Suppressor macrophage treated with lipopolysaccharide for 4 hours (primary cell): ENCODE measurements at places on chromosomes 2 and 18.
A peak's percentile ranks its signal among the peaks of the same experiment; 100 is the strongest.

- DNase-seq: peak; percentile 80
These were observed 322.5 kb downstream of the ARHGAP15 start for GRCh38 chr2:143451642-143452281.

- no peak for DNase-seq
These were observed 774.2 kb upstream of the FSHR start for GRCh38 chr2:49928551-49928950.

DNA sequence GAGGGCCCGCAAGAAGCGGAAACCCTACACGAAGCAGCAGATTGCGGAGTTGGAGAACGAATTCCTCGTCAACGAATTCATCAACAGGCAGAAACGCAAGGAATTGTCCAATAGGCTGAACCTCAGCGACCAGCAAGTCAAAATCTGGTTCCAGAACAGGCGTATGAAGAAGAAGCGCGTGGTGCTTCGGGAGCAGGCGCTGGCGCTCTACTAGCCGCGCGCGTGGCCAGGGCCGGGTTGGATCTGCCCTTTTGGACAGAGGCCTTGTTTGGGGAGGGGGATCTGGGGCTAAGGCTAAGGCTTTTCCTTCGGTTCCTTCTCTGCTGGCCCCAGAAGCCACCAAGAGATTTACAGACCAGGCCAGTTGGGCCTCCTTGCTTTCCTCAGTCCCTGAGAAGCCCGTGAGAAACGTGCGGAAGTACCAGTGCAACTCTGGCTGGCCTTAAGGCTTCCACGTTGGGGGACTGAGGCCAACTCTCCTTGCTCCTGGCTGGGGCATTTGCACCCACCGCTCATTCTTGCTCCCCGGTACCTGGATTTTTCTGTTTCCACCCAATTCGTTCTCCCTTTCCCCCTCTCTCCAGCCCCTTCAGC lies 1.0 kb downstream of the HOXD12 start:
- no peak for DNase-seq

- DNase-seq: no peak
These were observed 336.7 kb upstream of the CNTNAP5 start for GRCh38 chr2:123688231-123688940.

- no peak for DNase-seq
These were observed 622.6 kb upstream of the ID2 start for GRCh38 chr2:8059255-8059654.

DNA sequence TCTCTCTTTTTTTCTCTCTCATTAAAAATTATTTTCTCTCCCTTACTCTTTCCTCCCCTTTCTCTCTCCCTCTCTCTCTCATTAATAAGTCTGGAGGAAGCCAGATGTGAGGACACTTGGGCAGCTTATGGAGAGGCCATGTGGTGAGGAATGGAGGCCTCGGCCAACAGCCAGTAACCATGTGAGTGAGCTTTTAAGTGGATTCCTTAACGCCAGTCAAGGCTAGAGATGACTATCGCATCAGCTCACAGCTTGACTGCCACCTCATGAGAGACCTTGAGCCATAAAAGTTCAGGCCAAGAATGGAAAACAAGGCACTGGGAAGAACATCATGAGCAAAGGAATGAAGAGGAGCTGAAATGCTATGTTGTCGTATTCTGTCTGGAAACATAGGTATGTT lies 39.1 kb downstream of the ETAA1 start:
- DNase-seq: no peak

DNA sequence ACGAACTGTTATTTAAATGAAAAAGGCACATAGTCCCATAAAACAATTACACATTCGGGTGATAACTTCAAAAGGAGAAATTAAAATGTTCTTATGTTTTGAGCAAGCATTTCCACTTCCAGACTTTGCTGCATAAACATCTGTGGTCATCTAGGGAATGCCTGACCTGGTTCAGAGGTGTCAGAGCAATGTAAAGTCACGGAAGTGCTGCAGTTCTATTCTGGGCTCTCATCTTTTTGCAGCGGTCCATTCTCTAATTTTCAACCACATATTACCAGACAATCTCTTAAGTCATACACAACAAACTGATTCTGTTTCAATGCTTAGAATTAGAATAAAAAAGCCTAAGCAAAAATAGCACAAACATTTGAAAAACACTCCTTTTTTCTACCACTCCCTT lies 22.0 kb upstream of the PTH2R start:
- DNase-seq: no peak

- no peak for DNase-seq
These were observed 219.9 kb downstream of the SH3RF3 start for GRCh38 chr2:109348671-109349502.

DNA sequence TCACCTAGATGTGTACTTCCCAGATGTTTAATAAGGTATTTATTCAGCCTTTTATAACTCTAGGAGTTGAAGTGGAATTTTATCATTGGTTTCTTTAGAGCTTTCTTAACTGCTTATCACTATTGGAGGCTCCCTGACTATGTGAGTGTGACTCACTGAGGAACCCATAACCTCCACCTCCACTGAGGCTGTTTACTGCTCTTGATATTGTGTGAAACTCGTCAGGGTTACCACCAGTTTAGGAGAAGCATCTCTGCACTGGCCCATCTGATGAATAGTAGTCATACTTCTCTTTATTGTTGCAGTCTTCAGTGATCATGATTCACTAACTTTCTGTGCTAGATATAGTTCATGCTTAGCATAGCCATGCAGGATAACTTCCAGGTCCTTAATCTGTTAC lies 79.6 kb upstream of the UBXN4 start:
- DNase-seq: no peak

DNA sequence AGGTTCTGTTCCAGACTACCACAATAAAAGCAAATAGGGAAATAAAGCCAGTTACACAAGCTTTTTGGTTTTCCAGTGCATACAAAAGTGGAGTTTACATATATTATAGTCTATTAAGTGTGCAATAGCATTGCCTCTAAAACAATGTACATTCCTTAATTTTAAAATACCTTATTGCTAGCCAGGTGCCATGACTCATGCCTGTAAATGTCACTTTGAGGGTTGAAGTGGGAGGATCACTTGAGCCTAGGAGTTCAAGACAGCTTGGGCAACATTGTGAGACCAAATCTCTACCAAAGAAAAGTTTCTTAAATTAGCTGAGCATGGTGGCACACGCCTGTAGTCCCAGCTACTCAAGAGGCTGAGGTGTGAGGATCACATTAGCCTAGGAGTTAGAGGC lies 52.9 kb upstream of the IMP4 start:
- no peak for DNase-seq

GRCh38 chr2:143607231-143608062 lies 478.2 kb downstream of the ARHGAP15 start:
- no peak for DNase-seq

GRCh38 chr2:128607911-128608506 lies 289.3 kb upstream of the HS6ST1 start:
- DNase-seq: no peak

DNA sequence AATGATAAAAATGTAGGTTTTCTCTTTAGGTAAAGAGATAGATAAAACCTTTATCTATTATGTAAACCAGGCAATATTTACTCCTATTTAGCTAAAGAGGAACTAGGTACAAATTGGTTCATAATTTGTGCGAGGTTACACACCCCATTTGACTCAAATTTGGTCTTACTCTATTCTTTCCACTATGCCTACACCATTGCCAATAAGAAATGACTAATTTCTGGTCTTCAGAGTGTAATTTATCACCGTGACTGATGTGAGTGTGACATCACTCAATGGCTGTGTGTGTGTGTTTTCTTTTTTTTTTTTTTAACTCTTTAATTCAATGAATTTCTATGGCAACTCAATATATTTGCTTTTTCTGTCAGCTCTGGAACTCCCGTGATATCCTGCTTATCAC lies 955.8 kb downstream of the TDRD15 start:
- no peak for DNase-seq

DNA sequence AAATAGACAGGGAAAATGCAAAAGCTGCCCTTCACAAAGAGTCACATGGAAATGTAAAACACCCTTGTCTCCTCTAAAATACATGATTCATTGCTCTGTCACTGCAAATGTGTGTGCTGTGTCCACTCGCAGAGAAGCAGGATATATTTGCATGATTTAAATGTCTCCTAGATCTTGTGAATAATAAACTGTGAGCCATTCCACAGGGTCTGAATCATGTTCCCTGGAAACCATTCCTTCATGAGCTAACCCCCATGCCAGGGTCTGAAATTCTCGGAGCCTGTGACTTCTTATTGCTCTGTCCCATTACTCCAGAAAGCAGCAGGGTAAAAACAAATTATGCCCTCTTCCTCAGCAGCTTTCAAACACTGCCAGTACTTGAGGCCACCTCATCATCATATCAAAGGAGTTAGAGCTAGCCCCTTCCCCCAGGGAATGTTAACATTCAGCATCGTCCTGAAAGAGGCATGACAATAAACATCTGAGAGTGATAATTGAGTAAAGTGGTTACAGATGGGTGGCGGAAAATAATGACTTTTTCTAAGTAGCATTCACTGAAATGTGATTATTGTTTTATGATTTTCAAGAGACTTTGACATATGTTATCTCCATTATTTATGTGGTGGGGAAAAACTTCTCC lies 11.7 kb upstream of the CNGA3 start:
- DNase-seq: no peak

DNA sequence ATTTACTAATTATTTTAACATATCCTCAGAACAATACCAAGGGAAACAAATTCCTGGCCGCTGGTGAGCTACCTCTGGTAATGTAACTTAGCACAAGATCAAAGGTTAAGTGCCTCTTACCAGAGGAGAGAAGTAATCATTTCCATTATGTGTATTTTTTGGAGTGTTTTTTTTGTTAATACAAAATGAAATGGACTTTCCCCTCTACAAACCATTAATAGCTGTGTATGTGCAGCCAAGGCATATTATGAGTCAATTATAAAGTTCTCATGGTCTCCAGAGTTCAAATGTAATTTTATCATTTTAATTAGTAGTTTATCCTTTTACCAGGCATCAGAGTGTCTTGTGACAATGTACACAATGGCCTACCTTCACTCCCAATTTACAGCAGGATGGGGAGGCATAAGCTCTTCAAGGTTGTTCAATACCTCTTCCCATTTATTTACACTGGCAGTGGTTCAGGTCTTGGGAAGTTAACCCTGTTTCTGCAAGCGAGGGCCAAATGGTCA lies 242.2 kb downstream of the TGIF1 start:
- DNase-seq: no peak

- no peak for DNase-seq
These were observed 63.3 kb downstream of the KYNU start for GRCh38 chr2:142940606-142941223.

- DNase-seq: no peak
These were observed 55.7 kb downstream of the RTTN start for GRCh38 chr18:70149616-70150301.

DNA sequence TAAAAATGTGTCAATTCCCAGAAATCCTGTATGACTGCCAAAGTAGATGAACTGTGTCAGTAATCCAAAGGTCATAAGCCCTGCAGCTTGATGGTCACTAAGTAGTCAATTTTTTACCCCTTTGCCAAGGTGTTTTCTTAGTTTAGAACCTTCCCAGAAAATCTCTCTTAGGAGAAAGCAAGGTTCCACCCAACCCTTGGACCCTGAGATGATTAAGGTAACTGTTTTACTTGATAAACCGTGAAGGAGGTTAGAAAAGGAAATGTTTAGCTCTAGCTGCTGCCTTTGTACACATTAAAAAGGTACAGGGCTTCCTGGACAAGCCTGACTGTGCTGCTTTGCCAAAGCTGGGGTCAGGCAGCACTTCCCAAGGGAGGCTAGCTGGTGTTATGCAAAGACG lies 24.4 kb upstream of the LRP2 start:
- DNase-seq: no peak

- DNase-seq: no peak
These were observed 134.8 kb upstream of the NCK2 start for GRCh38 chr2:105609746-105610402.

DNA sequence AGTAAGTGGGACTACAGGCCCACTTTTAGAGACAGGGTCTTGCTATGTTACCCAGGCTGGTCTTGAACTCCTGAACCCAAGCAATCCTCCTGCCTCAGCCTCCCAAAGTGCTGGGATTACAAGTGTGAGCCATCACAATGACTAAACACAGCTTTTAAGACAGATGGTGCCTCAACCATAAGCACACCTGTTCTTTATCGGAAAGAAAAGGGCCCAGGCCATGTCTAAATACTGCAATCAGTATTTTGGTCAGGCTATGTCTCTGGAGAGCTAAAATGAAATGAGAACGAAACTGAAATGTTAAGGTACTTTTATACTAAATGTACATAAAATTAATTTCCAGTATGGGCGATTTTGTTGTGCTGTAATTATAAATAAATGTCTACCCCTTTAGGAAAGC lies 69.5 kb upstream of the SPTBN1 start:
- DNase-seq: no peak

- no peak for DNase-seq
These were observed 486.5 kb downstream of the NUP35 start for GRCh38 chr2:183610724-183611123.

DNA sequence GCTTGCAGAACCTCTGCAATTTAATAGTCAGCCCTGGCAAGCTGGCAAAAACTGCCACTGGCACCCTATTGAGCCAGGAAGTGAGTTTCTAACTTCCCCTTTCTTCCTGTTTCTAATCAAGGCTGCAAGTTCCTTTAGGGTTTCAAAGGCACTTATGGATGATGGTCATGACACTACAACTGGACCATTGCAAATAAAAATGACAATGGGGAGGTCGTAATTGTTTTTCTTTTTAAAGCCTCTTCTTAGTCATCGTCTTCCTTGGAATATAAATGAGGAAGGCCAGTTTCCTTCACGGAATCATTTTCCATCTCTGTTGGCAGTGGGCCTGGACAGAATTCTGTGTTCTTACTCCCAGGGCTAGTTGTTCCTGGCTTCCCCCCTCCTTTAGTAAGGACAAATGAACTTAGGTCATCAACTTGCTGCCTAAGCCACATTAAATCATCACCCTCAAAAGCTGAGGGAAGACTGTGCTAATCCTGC lies 35.8 kb downstream of the SH3RF3 start:
- peak; percentile 28 for DNase-seq

DNA sequence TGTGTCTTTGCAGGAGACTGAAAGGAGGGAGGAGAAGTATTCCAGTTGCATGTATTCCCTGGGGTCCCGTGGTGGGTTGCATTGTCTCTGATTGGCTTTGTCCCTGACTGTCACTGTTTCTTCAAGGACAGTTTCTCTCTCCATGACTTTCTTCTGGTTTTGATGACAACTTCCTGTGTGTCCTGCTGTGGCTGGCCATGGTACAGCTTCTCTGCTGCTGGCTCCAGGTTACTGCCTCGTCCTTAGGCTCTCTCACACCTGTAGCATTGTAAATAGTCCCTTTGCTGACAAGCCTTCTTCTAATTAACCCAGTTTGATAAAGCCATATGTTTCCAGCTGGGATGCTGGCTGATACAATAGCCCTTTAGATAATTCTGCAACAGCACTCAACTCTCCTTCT lies 129.0 kb downstream of the LPIN1 start:
- no peak for DNase-seq

DNA sequence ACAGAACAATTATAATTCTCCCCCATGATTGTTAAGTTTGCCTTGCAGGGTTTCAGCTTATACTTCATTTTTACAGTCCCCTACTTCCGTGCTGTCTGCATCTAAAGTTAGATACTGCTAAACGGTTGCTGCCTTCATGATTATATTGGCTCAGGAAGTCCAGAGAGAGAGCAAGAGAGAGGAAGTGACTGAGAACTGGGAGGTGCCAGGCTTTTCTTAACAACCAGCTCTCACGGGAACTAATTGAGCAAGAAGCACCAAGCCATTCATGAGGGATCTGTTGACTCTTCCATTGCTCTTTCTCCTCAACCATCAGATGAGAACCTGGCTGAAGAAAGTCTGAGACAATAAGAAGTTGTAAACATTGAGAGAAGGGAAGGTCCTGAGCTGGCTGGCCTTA lies 125.5 kb upstream of the SIX2 start:
- peak; percentile 70 for DNase-seq
